ENCODE measurements at places on chromosomes 7 and 10.

DNA sequence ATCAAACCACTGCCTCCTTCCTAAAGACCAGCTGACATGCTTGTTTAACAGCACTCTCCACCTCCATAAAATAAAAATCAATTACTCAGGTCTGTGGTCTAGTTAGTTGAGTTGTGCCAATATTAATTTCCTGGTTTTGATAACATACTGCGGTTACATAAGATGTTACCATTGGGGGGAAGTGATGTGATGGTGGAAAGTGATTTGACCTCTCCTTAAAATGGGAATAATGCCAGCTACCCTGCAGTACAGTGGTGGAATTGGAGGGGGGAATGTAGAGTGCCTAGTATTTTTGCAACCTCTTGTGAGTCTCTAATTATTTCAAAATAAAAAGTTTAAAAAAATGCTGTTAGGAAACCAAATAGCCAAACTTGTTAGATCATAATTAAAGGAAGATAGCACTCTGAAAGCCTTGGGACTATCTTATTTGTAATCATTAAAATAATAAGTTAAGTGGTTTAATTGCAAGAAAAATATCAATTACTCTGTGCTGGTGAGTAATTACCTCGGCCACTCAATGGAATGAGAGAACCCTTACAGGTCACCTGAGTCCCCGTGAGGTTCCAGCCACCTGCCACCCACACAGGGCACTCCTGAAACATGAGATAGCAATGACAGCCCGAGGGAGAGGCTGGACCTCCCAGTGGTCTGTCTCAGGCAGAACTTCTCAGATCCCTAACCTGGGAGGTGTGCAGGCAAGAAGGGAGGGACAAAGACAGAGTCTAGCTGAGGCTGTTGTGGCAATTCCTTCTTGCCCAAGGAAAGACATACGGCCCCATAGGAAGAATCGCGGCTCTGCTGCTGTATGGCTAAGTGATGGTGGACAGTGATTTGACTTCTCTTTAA lies 94.1 kb downstream of the SH3PXD2A start:
- no peak for DNase-seq

DNA sequence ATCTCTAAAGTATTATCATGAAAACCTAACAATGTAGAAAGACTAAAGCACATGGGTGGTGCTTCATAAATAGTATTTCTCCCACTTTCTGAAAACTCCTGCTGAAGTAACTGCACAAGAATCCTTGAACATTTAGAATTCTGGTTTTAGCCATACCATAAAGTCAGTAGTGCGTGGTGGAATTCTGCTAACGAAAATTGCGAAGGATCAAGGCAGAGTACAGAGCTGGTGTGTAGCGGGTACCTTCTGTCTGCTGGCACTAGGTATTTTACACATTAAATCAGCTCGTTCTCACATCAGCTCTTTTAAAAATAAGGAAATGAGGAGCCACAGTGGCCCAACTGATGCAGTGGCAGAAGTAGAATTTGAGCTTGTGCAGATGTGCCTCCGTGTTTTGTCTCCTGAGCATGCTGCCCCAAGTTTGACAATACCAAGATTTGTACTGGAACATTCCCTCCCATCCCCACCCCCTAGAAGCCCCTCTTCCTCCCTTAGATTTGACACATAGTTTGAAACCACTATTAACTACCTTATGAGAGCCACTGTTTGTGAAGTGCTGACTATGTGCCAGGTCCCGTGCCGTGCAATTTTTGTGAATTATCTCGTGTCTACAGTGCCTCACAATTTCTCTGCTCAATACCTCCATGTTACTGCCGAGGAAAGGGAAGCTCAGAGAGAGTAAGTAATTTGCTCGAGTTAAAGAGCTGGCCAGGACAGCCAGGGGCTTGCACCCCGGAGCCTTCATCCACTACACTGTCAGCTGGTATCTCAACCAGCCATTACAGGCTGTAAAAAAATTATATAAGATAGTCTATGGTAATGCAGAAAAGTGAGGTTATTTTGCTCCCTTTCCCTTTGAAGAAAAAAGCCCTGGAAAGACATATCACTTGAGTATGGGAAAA lies 66.9 kb downstream of the EGFR start:
- DNase-seq: no peak

DNA sequence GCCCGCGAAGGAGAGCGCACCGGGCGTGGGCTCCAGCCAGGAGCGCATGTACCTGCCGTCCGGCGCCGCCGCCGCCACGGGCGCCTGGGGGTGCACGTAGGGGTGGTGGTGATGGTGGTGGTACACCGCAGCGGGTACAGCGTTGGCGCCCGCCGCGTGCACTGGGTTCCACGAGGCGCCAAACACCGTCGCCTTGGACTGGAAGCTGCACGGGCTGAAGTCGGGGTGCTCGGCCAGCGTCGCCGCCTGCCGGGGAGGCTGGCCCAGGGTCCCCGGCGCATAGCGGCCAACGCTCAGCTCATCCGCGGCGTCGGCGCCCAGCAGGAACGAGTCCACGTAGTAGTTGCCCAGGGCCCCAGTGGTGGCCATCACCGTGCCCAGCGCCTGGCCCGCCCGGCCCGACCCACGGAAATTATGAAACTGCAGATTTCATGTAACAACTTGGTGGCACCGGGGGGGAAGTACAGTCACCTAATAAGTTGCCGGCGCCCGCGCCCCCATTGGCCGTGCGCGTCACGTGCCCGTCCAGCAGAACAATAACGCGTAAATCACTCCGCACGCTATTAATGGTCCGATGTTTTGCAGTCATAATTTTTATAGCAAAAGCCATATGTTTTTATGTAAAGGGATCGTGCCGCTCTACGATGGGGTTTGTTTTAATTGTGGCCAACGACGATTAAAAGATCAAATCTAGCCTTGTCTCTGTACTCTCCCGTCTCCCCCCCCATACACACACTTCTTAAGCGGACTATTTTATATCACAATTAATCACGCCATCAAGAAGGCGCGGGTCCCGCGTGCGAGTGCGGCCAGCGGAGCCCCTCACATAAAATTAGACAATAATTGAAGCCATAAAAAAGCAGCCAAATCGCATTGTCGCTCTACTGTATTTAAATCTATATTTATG lies at the start of gene HOXA9:
Gene HOXA9 (minus strand): TSS at position 449 of the 907 bp plus-strand sequence. CDS start 80 bp downstream, at position 369.
- DNase-seq: no peak

DNA sequence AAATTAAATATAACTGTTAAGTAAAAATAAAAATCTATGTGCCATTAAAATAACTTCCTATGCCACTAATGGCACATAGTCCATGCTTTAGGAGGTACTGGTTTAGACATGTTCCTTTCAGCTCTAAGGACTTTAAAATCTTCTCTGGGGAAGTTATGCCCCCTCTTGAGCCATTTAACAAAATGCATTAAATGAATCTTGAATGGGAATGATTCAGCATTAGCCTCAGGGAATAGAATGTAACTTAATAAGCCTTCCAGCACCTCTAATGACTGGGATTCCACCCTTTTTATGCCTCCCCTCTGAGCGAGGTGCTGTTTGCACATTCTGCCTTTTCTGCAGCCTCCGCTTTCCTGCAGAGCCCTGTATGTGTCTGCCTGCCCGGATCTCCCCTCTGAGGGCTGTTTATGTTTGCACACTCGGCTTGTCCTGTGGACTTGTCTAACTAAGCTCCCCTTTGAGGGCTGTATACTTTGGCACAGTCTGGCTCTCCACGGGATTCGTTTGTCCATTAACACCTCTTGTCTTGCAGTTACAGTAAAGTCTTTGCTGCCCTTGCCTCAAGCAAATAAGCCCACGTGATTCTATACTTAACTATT lies 108.4 kb upstream of the HPS1 start:
- no peak for DNase-seq

DNA sequence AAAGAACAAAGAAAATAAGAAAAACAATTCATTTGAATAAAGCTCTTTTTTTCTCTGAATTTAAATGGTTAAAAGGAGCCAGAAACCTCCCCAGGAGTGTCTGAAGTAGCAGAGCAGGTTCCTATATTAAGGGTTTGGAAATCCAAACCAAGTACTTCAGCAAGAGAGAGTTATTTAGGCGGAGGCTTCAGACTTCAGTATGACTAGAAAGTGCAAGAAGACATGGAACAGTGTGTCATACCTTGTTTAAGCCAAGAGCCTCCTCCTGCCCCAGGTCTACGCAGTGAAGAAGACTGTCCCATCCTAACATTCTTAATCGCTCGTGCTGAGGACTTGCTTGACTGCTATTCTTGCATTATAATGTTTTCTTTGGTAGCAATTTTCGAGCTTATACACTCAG lies 51.3 kb downstream of the ODAD2 start:
- DNase-seq: no peak

DNA sequence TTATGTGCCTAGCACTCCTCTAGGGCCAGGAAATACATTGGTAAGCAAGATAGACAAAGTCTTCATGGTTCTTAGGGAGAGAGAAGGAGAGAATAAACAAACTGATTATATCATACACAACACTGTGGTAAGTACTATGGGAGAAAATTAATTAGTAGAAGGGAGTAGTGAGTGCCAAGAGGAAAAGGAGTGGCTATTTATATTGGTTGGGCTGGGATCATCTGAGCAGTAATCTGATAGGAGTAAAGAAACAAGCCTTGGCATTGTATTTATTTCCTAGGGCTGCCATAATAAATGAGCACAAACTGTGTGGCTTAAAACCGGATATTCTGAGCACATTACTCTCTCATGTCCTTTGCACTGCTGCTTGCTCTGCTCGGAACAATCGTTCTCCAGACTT lies 158.1 kb upstream of the PHF14 start:
- no peak for DNase-seq

DNA sequence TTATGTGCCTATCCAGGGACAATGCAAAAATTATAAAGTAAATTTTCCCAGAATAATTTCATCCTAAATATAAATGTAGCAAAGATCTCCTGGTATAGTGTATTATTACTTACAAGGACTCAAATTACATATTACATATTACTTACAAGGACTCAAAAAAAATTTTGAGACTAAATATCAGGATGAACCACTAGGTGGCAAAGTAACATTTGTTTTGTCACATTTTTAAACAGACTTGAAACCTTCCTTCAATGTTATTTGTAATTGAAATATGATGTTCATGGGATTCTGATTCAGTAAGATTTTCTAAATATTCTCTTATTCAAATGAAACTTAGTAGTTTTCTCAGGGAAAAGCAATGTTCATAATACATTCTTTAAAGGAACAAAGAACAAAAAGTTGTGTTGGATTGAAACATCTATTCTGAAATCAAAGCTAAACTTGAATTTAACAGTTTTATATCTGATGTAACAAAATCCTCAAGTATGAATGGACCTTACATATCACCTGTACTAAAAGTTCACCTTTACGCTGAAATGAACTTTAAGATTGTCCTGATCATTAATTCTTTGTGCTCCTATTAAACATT lies 74.3 kb upstream of the GNAI1 start:
- DNase-seq: no peak

DNA sequence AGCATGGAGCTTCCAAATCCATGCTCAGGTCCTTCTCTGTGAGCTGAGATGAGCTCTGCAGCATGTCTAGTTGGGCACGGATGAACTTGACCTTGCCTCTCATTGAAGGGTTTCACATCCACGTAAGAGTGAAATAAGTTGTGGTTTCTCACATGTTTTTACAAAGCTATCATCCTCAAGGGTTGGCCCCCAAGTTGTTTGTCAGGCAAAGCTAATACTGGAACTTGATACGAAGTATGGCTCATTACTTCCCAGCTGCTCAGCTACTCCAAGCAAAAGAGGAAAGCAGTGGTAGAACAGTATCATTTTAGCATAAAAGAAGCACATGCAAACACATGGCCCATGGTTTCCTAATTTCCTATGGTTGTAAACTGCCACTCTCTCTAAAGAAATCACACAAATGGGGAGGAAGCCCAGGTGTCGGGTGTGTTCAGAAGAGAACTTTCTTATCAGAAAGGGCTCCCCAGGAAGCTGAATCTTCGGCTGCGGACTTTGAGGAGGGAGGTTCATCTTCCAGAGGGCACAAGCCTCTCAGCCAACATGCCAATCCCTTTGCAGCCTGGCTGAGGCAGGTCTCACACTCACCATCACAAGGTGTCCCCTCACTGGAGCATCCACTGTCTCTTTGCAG lies 45.3 kb downstream of the PDLIM1 start:
- no peak for DNase-seq

DNA sequence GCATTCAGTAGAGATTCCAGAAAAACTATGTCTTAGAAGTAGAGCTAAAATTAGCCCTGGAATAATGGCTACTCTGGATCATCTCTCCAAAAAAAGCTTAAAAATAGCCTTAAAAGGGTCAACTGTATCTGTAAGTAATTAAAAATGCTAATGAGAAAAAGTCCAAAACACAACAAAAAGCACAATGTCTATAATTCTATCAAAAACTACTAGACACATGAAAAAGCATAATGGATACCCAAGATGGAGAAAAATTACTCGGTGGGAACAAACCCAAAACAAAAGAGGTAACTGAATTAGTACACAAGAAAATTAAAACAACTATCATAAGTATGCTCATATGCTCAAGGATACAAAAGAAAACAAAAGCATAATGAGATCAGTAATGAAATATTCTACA lies 15.4 kb downstream of the ORC5 start:
- DNase-seq: no peak

DNA sequence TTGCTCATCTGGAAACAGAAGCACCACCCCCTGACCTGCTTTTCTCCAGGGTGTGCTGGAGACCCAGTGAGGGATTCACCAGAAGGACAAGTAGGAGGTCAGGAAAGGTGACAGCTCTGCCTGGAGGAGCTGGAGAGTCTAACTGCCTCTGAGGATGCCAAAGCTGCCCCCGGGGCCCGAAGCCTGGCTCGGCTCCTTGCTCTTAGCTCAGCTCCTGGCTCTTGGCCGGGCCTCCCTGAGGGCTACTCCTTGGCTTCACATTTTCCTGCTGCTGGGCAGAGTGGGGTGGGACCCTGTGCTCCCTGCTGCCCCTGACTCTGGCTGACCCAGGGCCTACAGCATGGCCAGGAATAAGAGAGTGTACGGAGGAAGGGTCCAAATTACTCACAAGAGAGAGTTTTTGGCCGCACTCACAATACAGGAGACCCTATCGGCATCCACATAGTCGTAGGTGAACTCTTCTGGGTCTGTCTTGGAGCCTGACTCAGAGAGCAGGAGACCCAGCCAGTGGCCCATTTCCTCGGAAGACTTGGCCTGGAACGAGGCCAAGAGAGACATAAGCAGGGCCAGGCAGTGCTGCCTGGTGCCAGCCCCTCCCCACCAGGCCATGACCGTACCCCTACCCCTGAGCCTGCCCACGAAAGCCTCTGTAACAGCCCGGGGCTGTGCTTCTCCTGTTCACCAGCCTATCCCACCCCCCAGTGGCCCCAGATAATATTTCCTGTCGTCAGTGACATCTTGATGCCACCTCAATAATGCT lies 63.1 kb downstream of the VWA2 start:
- DNase-seq: no peak

- DNase-seq: no peak
These were observed 4.6 kb downstream of the PAPSS2 start for GRCh38 chr10:87664276-87664701.
